Amygdala (tissue), 56 donors: ENCODE measurements at places on chromosomes 3 and 15.

DNA sequence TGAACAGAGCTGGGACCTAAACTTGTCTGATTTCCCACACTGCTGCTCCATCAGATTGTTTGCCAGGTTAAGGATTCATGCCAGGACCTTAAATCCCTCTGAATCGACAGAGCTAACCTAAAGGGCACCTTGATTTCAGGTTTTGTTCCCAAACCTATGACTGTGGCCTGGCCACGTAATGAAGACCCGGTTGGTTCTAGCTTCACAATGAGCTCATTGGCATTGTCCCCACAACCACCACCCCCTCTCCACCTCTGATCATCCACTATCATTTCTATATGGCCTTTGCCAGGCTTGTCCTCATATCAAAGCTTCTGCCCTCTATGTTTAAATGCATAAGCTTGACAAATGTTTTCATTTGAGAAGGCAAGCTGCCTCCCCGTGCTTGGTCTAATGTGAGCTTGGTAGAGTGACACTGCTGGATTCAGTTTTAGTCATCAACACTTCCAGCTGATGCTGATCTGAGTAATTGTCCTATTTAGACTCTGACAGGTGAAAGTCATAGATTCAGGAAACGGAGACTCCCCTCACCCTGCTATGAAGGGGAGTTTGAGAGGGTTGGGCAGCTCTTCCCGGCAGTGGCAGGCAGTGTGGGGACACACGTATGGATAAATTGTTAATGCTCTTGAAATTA is 407.1 kb upstream of the CFAP20DC start:
- DNase-seq, result no peak

DNA sequence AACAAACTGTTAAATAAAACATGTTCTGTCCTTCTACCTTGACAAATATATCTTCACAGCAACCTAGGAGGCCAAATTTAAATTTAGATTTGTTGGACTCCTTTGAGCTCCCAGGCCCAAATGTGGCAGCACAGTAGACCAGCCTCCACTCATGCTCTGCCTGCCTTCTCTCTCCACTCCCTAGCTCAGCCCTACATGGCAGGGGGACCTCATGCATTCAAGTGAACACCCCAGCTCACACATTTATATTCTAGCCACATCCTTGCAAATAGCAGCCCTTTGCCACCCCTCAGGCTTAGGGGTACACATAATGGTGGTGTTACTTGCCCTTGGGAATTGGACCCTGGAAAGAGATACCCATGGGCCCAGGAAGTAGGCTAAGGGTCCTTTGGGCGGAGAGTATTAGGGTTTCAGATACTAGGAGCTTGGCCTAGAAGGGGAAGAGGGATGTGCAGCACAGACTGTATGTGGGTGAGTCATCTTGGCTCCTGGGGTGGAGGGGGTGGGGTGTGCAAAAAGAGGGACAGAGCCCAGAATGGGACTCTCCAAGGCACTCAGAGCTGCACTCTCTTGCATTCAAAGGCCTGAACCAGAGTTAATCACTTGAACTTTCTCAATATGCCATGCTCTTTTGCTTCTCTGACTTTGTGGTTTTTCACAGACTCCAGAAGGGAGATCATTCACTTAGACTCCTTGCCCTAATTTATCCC is 268.4 kb upstream of the ROPN1 start:
- no peak for DNase-seq

DNA sequence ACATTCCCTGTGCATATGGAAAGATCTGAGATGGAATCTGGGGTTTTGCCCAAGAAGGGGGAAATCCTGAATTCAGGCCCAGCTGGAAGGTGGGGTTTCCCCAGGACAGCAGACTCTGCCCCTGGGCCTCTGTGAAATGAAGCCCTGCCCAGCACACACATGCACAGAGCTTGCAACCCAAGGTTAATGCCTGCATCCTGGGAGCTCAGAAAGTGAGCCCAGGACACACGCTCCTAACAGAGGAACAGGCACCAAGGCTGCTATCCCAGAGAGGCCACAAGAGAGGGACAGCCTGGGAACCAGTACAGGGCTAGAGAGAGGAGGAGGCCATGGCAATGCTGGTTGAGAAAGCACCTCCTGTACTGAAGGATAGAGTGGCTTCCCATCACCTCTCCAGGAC is 16.1 kb downstream of the SEMA5B start:
- no peak for DNase-seq

GRCh38 chr15:73517566-73517965 is 74.6 kb downstream of the REC114 start:
- no peak for DNase-seq
